ENCODE measurements at places on chromosomes 2 and 18.

- no peak for DNase-seq
Measured at GRCh38 chr18:50659091-50660003, 99.5 kb downstream of the MAPK4 start.

DNA sequence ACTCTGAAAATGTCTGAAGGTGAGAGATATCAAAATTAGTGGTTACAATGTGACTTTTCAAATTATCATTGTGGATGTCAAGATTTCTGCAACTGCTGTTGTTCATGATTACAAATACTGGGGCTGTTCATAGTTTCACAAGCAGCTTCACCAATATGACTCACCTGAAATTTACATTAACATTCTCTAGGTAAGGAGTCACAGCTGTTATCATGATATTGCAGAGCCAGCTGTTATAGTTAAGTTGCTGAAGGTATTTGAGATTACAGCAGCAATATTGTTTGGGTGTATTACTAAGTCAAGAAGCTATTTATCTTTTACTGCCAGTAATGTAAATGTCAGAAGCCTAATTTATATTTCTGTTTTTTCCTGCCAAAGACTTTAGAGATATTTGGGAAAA, 140.0 kb downstream of the MC4R start:
- DNase-seq, result no peak

DNA sequence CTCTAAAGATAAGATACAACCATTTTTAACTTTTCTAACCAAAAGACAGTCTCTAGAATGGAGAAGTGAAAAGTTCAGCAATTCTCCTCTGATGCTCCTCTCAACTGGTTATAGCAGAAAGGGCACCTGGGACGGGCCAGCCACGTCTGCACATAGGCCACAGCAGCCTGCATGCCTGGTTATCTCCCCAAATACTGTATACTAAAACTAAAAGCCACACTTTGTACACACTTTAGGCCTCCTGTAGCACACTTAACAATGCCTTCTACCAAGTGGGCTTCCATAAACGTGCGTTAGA, 179.1 kb downstream of the ANKRD44 start:
- no peak for DNase-seq

- DNase-seq, result no peak
Measured at GRCh38 chr2:62383846-62384245, 122.1 kb downstream of the TMEM17 start.

DNA sequence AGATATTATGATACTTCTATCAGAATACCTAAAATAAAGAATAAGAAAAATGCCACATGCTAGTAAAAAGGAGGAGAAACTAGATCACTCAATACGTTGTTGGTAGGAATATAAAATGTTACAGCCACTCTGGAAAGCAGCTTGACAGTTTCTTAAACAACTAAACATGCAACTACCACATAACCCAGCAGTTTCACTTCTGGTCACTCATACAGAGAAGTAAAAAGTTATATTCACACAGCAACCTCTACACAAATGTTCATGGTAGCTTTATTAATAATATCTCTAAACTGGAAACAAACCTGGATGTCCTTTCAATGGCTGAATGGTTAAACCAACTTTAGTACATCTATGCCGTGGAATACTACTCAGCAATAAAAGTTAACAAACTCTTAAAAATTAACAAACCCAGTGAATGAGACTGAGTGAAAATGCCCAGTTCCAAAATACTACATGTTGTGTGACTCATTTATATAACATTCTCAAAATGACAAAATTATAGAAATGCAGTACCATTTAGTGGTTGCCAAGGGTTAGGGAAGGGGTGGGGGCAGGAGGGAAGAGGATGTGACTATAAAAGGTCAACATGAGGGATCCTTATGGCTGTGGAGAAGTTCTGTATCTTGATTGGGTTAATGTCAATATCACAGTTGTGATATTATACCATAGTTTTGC, 124.1 kb downstream of the MMADHC start:
- DNase-seq, result no peak

GRCh38 chr2:38666556-38666910, 619 bp downstream of the GALM start:
- no peak for DNase-seq

DNA sequence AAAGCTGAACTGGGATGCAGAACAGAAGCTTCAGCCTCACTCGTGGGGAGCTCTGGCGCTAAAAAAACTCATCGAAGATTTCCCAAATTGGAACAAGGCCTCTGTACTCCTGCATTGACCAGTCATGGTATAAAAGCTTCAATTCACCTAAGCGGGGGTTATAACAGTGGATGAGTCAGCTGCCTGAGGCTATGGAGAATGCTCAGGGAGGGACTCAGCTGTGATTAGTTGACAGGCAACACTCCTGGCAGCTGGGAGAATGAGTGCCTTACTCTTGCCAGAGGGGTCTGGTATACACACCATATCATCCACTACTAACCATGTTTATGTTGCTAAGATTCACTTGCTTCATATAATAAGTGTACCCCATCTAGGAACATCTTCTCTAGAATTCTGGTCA, 350.6 kb upstream of the VRK2 start:
- no peak for DNase-seq

DNA sequence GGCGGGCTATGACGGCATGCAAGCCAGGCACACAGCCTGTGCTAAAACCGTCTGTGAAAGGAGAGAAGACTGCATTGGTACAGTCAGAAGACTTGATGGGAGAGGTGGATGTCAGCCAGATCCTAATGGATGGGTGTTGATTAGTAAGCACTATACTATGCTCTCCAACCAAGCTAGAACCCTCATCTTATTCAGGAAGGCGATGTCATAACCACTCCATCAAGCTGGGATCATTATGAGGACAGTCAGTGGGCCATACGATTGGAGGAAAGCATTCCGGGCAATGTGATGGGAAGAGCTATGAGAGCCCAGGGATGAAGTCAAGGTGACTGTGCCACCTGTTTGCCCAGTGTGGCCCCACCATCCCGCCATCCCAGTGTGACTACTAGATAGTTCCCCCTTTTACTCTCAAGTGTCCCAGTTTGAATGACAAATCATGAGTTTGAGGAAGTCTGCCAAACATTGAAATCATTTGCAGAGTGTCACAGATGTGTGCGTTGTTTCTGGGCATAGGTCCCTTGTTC, 66.4 kb downstream of the MRPS9 start:
- peak; percentile 15 for DNase-seq

GRCh38 chr2:212299943-212300342, 238.7 kb downstream of the ERBB4 start:
- no peak for DNase-seq

DNA sequence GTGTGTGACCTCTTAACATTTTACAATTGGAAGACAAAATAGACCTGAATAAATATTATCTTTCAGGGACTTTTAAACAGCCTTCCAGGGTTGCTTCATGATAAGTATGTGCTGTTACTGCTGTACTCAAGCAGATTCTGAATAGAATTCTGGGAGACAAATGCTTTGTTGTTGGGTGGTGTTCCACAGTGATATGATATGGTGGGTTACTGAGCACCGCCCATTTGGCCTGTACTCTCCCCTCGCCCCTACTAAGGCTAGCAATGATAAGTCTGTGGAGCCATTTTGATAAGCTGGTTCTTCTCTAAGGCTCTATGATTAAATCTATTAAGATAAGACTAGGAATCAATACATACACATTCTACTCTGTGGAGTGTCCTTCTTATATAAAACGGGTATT, 89.8 kb upstream of the ITGA4 start:
- DNase-seq, result no peak

- peak; percentile 54 for DNase-seq
Measured at GRCh38 chr2:200689115-200689514, 103.3 kb downstream of the AOX1 start.

DNA sequence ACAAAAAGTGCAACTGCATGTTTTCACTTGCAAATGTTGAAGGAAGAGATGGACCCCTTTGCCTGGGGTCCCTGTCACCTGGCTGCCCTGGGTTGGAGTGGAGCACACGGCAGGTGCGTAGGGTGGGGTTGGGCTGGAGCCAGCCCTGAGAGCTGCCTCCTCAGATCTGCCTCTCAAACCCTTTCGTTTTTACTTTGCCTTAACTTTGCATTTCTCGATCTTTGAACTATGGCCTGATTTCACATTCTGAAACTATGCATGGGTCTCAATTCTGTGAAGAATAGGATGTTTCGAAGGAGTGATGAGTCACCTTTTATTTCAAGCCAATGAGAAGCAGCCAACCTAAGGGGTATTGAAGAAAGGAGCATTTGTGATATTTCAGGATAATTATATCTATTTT, 132.8 kb downstream of the ACOXL start:
- DNase-seq, result no peak

DNA sequence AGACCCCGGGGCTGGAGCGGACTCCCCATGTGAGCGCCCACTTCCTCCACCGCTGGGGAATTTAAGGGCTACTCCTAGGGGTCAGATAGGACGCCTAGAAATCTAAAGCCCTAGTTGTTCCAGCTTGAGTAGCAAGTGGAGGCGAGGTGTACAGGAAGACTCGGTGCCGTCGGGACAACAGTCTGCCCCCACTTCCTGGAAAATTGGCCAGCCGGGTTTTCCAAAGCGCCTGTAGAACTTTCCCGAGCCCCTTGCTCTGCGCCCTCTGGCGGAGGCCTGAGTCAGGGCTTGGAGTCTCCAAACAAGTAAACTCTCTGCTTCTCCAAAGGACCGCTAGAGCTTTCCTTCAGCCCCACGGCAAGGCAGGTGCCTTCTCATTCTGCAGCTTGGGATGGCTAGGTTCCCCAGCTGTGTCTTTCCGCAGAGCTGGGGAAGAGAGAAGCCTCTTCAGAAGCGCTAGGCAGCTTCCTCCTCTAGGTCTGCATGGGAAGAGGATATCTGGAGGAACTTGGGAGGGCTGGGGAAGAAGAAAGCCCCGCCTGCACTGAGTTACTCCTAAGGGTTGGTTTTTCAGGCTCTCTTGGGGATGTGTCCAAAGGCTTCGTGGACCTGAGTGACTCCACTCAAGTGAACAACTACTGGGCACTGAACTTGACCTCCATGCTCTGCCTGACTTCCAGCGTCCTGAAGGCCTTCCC, 681 bp downstream of the SPR start:
- DNase-seq, result peak; percentile 84

GRCh38 chr2:48694149-48694548, 61.4 kb downstream of the LHCGR start:
- no peak for DNase-seq

DNA sequence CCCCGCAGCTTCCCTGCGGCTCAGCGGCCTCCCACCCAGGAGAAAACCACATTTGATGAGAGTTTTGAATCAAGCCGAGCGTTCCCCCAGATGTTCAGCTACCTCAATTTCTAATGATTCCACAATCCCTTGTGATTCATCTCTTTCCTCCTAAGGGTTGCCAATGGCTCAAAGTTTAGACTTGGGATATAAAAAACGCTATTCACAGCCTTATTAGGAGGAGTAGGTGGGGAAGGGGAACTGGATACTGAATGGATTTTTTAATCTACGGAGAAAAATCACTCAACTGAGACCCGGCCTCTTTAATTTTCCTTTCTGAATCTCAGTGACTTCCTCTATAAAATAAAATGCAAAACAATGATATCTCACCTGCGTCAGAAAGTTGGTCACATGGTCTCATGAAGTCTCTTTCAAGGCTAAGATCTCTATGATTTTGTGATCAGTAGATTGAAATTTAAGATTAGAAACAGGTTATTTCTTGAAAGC, 192.6 kb upstream of the TCF4 start:
- peak; percentile 16 for DNase-seq

GRCh38 chr2:53452957-53453748, 314.5 kb upstream of the CHAC2 start:
- no peak for DNase-seq

DNA sequence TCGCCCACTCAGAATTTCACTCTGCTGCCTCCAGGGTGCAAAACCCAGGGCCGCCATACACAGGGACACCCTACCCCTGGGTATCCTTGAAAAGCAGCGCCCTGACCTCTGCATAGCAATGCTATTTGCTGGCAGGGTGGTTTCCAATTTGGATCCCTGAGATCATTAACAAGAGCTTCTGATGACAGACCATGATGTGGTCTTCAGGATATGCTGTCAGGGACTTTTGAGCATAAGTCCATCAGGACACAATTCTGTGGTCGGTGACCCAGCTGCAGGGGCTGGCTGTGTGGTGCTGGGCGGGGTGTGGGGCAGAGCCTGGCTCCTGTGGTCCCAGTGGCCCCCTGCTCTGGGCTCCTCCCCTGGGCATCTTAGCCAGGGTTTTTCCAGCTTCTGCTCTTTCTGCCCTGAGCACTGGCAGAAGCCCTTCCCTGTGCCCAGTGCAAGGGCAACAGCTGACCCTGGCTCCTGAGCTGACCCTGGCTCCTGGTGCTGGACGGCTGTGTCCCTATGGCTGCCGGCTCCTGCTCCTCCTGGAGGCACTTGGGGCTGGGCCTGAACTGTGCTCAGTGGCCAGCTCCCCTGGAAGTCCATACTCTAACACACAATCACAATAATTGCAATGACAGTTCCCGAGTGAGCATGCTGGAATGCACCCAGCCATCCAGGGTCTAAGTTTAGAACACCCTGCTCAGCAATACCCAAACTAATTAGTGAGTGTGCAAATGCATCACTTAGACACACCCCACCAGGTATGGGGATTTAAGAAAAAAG, 271.5 kb downstream of the HDAC4 start:
- no peak for DNase-seq

DNA sequence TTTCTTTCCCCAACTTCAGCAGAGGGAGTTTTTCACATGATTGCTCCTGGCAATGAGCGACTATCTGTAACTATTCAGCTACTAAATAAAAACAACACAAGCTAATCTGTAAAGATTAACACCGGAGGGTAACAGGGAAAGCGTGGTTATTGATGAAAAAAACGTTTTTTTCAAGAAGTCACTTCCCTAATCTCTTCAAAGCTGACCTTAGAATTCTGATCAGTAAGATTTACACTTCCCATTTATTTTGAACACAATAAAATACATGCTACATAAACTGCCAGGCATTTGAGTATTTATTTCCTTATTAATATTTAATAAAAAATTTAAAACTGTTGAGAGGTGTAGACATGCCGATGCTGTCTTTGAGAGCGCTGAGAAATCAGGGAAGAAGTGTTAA, 207.4 kb upstream of the HDAC4 start:
- no peak for DNase-seq

DNA sequence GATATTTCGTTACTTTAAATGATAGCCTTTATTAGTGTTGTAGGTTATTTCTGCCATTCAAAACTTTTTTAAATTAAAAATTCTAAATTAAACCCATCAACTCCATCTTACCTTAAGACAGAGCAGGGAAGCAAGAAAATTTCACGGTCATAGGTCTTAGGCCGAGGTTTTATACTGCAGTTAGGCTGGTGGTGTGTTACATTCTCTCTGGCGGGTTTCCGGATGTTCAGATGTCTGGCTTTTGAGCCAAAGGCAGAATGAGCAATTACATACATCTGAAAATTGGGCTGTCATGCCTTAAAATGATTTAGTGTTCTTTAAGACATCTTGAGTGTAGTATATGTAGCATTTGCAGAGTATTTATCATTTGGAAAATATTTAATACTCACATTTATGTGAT, 27.9 kb downstream of the GLS start:
- DNase-seq, result no peak

Data from KBM-7 (cell line).